ENCODE measurements at places on chromosomes 7 and 10. TPM values are rescaled to one million over a fixed set of nuclear protein-coding genes. Genes with fewer than 3 reads are reported as not detected.

Gene PTPRE
- total RNA-seq: 53.0 TPM

Gene AEBP1
- 236 TPM for total RNA-seq

Gene ATOH7
- 0.22 TPM for total RNA-seq

GRCh38 chr10:100291356-100291755 is 4.9 kb upstream of the BLOC1S2 start:
- no peak for DNase-seq

Measured in sciatic nerve (tissue), 2 donors.